Activated T-helper 17 cell treated with anti-CD3 and anti-CD28 coated beads, Interleukin-2, amount 50 U/mL, for 72 hours (primary cell): ENCODE measurements at places on chromosomes 12 and 14. TPM values are rescaled to one million over a fixed set of nuclear protein-coding genes. Genes with fewer than 3 reads are reported as not detected.

Gene TOMM20L
- not detected for total RNA-seq

Gene SMCO2
- 0.41 TPM for total RNA-seq

Gene SOX5
- 1.4 TPM for total RNA-seq

GRCh38 chr12:111607239-111607638 lies 8.1 kb upstream of the ATXN2 start:
- ATAC-seq = no peak

GRCh38 chr12:121866331-121866730 lies 7.7 kb upstream of the HPD start:
- no peak for ATAC-seq

DNA sequence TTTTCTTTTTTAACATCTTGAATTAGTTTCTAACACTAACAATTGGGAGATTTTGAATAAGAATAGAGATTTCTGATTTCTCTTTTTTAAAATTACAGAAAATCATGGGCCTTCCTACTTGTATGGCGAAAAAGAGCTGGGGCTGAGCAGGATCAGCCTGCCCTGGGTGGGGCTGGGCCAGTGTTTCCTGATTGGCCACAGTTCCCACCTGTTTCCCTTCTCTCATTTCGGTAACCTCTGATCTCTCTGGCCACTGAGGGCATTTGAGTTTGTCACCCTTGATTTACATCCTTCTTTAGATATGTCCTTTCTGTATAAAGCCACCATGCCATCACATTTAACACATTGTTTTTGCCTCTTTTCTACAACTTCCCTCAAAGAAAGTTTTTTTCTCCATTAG lies 254.2 kb downstream of the ZFP36L1 start:
- no peak for ATAC-seq
